ENCODE measurements at places on chromosomes 1 and 21. TPM values are rescaled to one million over a fixed set of nuclear protein-coding genes. Genes with fewer than 3 reads are reported as not detected.

Gene SLC35D1
- total RNA-seq: 15.9 TPM

Gene SYCP1
- total RNA-seq: 2.4 TPM

DNA sequence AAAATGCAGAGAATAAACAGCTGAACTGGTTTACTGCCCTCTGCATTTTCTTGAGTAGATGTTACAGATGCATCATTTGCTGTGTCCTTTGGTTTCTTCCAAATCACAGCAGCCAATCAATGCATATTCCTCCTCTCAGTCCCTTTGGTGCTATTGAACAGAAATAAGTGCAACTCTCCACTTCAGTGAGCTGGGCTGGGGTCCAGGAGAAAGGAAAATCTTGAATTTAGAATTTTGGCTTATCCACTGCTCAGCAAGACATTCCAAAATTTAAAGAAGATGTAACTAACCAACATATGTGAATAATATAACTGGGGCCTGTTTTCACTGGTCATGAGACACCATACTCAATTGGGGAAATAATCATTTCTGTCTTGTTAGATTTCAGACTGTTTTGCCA is 39.2 kb downstream of the PRMT6 start:
- DNase-seq: no peak

GRCh38 chr21:43618940-43619339 is 40.3 kb downstream of the HSF2BP start:
- no peak for DNase-seq

DNA sequence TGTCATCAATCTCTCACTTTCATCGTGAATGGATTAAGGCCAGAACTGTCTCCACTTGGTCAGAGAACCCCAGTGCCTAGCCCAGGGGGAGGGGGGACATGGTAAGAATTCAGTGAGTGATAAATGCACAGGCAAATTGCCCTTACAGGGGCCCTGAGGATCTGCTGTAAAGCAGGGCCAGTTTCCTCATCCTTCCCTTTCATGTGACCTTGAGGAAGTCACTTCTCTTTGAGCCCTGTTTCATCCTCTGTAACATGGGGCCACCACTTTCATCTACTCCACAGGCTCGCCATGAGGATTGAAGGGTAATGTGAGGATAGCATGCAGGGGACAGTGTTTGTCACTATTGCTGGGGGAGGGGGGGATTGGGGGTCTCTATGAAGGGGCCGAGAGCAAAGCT is 28.1 kb upstream of the C1QA start:
- DNase-seq: no peak

- DNase-seq: no peak
Observed at GRCh38 chr1:166189126-166189525, 22.3 kb upstream of the FAM78B start.

DNA sequence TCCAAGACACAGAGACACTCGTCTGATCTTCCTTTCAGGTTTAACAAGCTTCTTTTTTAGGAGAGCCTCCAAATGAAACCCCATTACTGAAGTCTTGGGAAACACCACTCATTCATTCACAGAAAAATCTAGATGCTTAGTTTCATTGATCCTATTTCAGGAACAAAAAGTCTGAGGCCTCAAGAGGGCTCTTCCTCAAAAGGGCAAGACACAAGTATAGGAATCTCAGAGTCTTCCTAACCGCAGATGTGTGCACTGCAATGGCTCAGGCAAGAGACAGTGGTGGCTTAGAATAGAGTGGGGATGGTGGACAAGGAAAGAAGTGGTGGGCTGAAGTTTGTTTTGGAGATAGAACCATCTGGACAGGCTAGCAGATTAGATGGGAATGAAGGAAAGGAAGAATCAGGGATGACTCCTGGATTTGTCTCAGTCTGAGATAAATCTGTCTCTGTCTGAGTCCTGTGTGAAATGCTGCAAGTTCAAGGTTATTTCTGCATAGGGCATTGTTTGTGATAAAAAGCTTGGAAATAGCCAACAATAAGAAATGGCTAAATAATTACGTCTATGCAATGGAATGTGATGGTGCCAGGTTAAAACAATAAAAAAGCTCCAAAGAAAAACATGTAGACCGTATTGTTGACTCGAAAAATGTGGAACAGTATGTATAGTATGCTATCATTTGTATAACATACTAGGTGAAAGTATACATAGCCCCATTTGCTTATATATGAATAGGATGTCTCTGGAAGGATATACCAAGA is 8.9 kb upstream of the CTSE start:
- DNase-seq: no peak

Gene HSD11B1
- 3.1 TPM for total RNA-seq

Gene EXOC8
- 13.7 TPM for total RNA-seq

DNA sequence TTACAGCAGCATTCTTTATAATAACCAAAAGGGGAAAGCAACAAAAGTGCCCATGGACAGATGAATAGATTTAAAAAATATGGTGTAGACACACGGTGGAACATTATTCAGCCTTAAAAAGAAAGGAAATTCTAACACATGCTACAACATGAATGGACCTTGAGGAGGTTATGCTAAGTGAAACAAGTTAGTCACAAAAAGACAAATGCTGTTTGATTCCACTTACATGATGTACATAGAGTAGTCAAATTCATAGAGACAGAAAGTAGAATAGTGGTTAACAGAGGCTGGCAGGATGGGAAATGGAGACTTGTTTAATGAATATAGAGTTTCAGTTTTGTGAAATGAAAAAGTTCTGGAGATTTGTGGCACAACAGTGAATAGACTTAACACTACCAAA is 151.4 kb downstream of the CYYR1 start:
- DNase-seq: no peak

GRCh38 chr21:40404396-40404800 is 442.6 kb downstream of the DSCAM start:
- peak; percentile 95 for DNase-seq

DNA sequence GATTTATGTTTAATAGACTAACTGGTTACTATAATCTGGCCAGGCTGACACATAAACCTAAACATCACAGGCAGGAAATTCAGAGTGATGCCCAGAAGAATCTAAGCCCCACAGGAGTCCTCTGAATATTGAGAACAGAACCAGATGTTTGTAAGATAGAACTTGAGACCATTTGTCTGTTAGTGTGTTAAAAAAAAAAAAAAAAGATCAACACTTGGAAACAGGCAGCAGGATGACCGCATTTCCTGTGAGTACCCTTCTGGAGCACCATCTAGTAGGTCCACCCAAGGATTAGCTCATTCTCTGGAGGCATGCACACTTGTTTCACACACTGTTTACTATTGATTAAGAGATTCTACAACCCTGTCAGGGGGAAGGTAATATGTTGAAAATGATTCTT is 111.4 kb upstream of the VANGL1 start:
- DNase-seq: no peak

Gene TDRD5
- not detected for total RNA-seq

DNA sequence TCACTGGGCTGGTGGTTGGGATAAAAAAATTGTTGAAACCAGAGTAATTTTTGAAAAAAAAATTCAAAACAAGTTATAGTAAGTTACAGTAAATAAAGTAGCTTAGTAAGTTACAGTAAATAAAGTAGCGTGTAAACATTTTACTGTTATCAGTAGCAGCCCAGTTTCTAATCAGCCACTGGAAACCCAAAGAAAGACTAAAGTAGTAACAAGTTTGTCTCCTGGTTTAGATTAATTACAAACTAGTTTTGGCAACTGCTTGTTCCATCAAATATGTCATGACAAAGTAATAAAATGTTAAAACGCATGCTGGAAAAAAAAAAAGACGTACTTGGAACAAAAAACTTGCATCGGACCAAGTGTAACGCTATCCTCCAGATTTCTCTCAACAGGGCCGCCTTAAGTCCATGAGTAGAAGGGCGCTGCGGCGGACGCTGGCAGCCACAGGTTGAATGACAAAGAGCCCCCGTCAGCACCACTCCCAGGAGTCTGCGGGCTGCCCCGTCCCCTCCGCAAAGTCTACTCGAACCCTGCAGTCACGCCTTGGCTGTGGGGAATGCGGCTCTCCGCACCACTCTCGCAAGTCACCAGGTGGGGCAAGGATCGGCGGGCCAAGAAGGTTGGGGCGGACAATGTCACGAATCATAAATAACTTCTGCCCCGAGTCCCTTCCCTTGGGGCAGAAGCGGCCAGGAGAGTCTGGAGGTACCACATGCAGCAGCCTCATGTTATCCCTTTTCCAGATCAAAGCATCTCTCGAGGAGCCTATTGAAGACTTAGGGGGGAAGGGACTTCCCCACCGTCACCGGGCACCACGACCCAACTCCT is 837 bp downstream of the SLC16A1 start:
- peak; percentile 46 for DNase-seq

DNA sequence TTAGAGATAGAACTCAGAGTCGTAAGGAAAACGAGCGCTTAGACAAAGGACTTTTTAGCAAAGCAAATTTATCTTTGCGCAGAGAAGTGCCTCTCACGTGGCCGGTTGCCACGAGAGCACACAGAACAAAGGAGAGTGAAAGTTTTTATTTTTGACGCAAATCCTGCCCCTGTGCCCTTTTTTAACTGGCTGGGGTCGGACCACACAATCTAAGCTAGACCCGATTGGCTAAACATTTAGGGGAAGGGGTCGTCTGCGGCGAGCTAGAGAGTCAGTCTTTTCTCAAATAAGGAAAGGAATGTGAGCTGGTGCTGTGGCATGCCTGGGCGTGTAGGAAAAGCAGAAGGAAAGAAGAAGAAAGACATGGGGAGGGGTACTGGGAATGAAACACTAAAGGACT is 2.4 kb downstream of the KRTAP10-2 start:
- peak; percentile 20 for DNase-seq

DNA sequence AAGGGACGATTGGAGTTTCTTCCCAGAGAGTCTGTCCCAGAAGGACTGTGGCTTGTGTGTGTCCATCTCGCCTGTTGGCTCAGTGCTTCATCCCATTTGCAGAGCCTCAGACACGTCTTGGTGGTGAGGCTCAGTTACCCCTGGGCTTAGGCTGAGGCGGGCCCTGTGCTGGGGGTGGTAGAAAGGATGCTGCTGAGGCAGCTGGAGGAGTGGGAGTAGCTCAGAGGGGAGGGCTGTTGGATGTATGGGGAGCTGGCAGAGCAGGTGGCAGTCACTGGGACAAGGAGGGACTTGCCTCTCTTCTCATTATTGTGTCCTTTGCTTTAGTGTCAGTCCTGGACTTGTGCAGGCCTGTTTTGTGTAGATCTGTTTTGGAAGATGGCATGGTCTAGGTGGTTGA is 7.3 kb upstream of the MIIP start:
- no peak for DNase-seq

DNA sequence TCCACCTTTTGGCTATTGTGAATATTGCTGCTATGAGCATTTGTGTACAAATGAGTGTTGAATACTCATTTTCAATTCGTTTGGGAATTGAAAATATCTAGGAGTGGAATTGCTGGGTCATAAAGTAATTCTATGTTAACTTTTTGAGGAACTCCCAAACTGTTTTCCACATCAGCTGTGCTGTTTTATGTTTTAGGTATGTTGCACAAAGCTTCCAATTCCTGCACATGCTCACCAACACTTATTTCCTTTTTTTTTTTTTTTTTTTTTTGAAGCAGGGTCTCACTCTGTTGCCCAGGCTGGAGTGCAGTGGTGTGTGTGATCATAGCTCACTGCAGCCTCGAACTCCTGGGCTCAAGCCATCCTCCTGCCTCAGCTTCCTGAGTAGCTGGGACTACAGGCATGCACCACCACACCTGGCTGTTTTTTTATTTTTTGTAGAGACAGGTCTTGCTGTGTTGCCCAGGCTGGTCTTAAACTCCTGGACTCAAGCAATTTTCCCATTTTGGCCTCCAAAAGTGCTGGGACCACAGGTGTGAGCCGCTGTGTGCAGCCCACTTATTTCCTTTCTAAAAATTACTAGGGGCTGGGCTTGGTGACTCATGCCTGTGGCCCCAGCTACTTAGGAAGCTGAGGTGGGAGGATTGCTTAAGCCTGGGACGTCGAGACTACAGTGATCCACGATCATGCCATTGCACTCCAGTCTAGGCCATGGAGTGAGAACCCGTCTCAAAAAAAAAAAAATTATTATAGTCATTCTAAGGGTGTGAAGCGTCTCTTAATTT is 33.4 kb downstream of the TMCC2 start:
- DNase-seq: no peak

Gene CELF3
- not detected for total RNA-seq

GRCh38 chr1:228256626-228257375 is 49.0 kb downstream of the OBSCN start:
- DNase-seq: no peak

Gene SLC35A3
- 39.2 TPM for total RNA-seq

GRCh38 chr1:203009185-203009584 is 2.0 kb downstream of the TMEM183A start:
- DNase-seq: no peak

- peak; percentile 34 for DNase-seq
Observed at GRCh38 chr1:44505210-44505993, 100.3 kb downstream of the RNF220 start.

- DNase-seq: no peak
Observed at GRCh38 chr1:1613509-1614082, 1.7 kb upstream of the MIB2 start.

DNA sequence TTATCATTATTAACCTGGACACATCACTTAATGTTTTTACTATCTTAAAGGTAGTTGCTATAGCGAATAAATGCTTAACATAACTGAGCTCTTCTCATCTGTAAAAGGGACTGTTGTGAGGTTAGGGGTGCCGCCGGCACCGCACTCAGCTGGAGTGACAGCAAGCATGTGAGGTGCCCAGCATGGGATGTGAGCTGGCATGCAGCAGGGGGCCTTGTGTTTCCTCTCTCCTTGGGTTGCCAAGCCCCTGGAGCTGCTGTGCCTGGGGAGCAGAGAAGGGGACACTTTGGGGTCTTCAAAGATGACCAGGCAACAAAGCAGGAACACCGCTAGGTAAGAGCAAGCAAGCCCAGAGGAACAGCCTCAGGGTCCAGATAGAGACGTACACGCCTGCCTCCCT is 2.1 kb upstream of the ZC3H12A start:
- no peak for DNase-seq

Gene TDRD10
- total RNA-seq: not detected

Gene HAPLN2
- not detected for total RNA-seq

GRCh38 chr1:25086518-25087079 is 145.7 kb downstream of the SYF2 start:
- no peak for DNase-seq

DNA sequence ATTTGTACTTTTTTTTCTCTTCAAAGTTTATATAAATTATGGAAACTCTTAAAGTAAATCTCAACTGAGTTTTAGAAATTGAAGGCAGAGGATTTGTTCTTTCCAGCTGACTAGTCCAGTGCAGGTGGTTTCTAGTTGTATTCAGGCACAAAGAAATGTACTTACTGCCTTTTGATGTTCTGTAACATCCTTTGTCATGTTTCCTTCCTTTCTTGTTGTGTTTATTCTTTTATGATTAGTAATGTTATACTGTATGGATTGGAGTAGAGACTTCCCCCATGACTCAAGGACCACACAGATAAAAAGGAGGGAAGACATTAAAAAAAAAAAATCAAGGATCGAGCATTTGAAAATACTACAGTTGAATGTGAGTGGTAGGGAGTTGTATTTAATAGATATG is 8.0 kb downstream of the HIPK1 start:
- DNase-seq: no peak

Gene REN
- total RNA-seq: not detected

- DNase-seq: no peak
Observed at GRCh38 chr21:37032293-37032692, 25.8 kb downstream of the RIPPLY3 start.

Gene HP1BP3
- 393 TPM for total RNA-seq

- DNase-seq: no peak
Observed at GRCh38 chr1:235878082-235878811, 11.5 kb upstream of the LYST start.
